Dermis blood vessel endothelial cell (primary cell): ENCODE measurements at places on chromosomes 1 and 21.

GRCh38 chr1:221793439-221794078, 51.7 kb upstream of the DUSP10 start:
- DNase-seq = no peak

DNA sequence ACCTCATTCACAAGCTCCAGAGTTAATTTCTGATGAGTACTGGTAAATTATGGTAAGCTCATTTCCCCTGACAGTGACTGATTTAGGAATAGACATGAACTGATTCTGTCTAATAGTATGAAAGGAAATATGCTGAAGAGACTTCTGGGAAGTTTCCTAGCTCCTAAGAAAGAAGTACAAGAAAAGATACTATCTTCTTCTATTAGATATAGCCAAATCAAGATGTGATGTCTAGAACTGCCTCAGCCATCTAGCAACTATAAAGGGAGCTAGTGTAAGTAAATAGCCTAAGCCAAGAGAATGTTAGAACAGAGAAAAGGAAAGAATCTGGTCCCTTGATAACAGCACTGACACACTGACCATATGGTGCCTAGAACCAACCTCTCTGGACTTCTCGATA, 10.7 kb upstream of the PHTF1 start:
- DNase-seq = no peak

DNA sequence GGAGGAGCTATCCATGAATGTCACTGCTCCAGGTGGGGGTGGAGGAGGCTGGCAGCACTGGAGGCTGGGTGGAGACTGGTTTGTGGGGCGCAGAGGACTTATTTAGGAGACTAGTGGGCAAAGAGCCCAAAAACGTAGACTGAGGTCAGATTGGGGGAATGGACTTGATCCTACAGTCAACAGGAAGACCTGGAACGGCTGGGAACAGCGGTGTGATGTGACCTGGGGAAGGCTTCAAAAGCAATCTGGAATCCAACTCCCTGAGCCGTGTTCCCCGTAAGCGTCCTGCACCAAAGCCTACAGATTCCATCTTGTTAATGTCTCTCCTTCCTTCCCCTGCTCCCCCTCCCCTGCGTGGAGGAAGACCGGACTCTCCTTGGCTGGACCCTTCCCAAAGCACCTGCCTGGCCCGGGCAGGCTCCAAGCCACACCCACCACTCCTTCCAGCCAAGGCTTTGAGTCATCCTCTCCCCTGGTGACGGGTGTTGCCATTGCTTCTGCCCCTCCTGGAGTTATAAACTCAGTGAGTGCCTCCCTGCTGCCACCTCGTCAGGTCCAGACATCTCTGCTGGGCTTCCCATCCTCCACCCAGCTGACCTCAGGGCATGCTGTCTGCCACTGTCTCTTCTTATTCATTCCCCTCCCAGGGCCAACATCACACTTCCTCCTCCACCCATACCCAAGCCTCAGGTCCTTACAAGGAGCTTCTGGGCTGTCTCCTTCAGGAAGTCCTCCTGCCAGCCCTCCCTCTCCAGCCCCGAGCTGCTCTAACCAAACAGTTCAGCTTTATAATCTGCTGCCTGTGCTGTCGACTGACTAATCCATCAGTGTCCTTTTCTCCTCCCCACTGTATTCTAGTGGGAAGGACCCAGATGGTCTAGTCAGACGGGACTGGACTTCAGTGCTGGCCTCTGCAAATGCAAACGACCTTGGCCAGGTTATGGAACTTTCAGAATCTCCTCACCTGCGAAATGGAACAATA, 1.6 kb upstream of the CLSTN1 start:
- DNase-seq = peak; percentile 67

GRCh38 chr1:9603766-9604753, 15.3 kb downstream of the TMEM201 start:
- no peak for DNase-seq

GRCh38 chr21:34889676-34890469, 159.2 kb downstream of the RUNX1 start:
- DNase-seq = peak; percentile 80

DNA sequence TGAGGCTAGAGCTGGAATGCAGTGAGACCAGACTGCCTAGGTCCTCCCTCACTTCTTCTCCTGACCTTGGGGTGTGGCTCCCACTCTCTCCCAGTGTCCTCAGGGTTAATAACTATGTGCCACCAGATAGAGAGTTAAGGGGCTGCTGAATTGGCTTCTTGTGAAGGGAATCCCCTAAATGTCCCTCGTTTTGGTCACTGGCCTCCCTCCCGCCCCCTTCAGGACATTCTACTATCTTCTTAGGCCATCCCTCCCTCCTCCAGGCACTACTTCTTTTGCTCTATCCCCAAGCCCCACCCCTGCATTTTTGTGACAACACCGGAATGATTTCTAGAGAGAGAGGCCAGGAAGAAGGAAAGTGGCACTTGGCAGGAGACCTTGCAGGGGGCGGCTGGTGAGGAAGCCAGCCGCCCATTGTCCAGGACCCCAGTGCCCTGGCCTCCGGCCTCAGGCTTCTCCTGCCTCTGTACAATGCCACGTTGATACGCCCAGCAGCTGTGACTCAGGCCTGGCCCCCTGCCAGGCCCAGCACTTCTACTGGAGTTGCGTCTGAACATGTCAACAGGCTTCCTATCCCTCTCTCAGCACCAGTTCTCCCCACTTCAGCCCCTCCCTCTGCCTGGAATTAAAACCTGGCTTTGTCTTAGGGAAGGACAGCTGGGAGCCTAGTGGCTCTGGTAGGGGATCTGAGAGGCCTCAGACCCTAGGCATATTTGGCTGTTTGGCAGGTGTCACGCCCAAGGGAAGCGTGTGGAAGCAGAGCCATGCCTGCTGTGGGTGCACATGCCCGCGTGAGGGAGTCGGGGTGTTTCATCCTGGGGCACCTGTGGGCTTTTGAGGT, 9.1 kb downstream of the LMNA start:
- peak; percentile 98 for DNase-seq

DNA sequence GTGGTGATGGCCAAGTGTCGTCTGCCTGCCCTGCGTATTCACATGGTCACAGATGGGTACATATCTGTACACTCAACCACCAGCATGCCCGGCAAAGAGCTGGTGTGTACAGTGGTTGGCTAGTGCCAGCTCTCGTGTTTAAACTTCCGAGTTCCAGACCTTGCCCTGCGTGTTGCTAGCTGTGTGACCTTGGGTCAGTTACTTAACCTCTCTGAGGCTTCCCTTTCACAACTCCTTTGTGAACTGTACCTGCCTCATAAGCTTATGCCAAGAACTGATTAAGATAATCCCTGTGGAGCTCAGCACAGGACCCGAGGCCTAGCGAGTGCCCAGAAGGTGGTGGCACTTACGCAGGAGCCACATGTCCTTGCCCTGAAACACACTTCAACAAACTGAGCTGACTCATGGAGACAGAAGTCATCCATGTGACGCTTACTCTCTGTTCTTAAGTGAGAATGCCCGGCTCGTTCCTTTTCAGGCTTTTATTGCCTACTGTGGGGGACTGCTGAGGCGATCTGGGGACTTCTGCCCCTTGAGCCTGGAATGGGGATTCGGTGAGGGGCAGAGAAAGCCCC, 55.4 kb downstream of the ALPL start:
- DNase-seq = no peak

DNA sequence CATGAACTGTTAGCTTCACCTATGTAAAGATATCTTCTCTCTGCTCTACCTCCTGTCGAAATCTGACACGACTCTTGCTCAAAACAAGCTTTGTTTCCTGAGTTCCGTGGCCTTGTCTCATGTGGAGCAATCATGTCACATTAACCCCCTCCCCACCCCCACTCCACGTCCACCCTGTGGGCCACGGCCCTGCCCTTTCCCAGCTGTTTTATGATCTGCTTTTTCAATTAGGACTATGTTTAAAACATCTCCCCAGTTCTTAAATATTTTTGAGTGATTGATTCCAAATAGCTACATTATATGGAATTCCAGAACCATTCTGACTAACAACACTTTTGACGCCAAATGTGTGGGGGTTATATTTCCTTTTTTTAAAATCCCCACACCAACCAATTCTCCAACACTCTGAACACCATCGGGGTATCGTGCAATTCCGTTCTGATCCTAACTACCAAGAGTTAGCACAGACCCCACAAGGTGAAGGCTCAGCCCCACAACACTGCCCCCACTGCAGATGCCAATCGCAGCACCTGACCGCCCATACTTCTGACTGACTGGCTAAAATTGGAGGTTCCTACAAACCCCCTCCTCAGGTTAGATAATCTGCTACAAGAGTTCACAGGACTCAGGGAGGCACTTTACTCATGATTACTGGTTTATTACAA, 12.7 kb upstream of the S100A8 start:
- DNase-seq = no peak

DNA sequence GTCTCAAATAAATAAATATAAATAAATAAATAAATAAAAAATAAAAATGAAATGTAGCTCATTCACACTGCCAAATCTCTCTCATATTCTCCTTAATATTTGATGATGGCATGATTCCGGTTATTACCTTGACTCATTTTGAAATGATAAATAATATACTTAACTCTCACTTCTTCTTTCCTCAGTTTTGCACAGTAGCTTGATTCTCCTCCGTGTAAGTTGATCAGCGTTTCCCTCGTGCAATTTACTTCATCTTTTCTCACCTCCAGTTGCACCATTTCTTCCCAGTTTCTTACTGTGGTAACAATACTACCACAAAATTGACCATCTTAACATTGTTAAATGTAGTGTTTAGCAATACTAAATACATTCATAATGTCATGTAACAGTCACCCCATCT, 111.6 kb downstream of the RIPK4 start:
- no peak for DNase-seq

DNA sequence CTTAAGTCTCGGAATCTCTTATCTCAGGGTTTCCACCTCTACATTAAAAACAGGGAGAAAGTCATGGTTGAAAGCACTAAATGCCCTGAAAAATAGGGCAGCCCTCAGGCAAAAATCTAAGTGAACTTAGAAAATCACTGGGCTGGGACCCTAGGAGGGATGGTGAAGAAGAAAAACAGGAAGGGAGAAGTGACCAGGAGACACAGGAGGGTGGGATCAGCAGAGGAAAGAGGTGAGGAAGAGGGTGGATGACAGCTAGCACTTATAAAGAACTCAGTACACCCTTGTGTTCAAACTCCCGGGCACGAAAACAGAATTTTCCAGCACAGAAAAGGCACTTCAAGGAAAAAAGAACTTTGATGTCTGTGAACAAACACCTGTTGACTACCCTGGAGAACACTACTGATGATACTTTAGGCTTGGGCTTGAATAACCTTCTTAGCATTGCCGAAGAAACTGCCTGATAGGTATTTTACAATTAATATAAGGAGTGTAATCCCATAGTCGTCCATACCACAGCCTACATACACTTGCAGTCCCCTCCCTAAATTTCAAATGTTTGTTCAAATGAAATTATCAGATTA, 2.0 kb downstream of the CHML start:
- DNase-seq = no peak

GRCh38 chr1:31818206-31818605, 2.4 kb upstream of the SPOCD1 start:
- DNase-seq = no peak

DNA sequence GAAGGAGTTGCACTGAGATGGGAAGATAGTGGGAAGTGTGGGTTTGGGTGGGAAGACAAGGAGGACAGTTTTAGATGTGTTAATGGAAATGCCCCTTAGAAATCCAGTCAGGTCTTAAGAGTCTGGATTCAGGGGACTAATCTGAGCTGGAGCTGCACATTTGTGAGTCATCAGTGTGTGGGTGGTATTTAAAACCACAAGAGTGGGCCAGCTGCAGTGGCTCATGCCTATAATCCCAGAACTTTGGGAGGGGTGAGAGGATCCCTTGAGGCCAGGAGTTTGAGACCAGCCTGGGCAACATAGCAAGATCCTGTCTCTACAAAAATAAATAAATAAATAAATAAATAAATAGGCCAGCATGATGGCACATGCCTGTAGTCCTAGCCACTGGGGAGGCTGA, 40.9 kb upstream of the SLC6A9 start:
- peak; percentile 45 for DNase-seq

DNA sequence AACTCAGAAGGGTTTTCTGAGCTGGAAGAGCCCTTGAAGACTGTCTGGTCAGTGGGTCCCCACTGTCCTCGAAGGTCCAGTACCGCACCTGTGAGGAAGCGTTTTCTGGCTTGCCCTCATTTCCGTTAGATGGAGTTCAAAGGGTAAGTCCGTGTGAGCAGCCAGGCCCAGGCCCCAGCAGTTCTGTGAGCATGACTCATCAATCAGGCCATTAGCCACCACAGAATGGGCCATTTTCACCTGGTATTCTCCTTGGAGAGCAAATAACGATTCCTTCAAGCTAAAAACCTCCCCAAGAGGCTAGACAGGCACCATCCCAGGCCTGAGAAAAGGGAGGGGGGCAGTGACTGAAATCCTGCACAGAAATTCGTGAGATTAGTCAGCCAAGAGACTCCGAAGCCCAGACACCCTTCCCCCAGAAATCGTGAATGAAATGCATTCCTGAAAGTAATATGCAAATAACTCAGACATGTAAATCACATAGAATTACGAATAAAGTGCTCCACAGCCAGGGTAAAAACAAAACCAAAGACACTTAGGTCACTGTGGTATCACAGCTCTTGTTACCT, 66.0 kb downstream of the BCAR3 start:
- peak; percentile 59 for DNase-seq

- peak; percentile 78 for DNase-seq
These were observed 52.4 kb downstream of the SLC45A1 start for GRCh38 chr1:8370046-8370881.

DNA sequence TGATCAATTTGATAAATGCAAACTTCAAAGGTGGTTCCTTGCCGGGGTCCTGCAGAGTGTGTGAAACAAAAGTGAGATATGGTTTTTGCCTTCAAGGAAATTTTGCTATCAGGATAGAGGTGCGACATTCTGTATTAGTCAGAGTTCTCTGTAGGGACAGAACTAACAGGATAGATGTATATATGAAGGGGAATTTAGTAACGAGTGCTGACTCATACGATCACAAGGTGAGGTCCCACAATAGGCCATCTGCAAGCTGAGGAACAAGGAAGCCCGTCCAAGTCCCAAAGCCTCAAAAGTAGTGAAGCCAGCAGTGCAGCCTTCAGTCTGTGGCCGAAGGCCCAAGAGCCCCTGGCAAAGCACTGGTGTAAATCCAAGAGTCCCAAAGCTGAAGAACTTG, 157.0 kb downstream of the RYR2 start:
- no peak for DNase-seq

DNA sequence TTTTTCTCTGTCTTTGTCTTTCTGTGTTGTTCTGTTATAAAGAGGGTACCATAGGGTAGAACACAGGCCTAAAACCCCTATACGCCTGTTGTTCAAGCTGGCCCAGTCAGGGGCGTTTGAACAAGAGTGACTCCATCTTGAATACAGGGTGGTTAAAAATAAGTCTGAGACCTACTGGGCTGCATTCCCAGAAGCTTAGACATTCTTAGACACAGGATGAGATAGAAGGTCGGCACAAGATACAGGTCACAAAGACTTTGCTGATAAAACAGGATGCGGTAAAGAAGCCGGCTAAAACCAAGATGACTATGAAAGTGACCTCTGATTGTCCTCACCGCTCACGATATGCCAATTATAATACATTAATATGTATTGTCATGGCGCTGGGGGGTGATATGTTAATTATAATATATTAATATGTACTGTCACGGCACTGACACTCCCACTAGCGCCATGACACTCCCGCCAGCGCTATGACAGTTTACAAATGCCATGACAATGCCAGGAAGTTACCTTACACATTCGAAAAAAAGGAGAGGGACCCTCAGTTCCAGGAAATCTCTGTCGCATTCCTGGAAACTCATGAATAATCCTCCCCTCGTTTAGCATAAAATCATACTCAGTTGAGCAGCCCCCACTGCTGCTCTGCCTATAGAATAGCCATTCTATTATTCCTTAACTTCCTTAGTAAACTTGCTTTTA, 58.5 kb upstream of the KLHDC7A start:
- no peak for DNase-seq
